Stimulated activated CD8-positive, alpha-beta memory T cell treated with anti-CD3 and anti-CD28 coated beads, Interleukin-15, amount 100 ng/mL, for 48 hours (primary cell): ENCODE measurements at places on chromosomes 2 and 18.

GRCh38 chr2:226487573-226487972, 312.0 kb downstream of the IRS1 start:
- no peak for DNase-seq

GRCh38 chr2:167579826-167580225, 667.6 kb downstream of the STK39 start:
- DNase-seq: no peak

DNA sequence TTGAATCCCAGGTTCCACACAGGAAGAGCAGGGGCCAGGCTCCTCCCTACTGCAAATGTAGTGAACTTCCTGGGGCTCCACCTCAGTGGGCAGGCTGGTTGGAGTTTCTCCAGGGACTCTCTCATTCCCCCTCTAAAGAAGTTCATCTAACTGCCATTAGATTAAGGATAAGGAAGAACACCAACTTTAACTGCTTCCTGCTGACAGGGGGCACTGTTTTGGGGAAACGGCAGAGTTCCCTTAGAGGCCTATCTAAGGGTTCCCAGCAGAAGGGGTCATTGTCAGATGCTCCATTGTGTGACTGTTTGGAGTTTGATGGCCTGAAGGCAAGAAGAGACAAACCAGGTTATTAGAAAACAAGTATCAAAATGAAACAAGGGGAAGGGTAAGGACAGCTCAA, 2159.7 kb upstream of the PIK3C3 start:
- DNase-seq: no peak

DNA sequence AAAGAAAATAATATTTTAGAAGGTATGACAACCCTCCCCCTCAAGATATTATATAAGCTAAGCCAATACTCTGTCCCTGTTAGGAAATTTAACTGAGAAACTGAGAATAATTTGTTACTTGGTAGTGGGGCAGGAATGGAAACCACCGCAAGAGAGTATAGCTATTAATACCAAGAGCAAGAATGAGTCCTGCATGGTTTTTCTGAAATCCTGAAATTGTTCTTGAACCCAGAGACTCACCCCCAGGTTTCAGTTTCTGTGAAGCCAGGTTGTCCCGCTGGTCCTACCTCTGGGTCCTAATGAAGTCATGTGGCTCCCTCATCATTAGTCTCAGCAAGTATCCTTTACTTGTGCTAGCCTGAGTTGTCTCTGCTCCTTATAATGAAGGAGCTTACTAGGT, 671.0 kb upstream of the ACVR2A start:
- no peak for DNase-seq
